ENCODE measurements at places on chromosomes 2 and 18.

- DNase-seq, result no peak
These were observed 624.7 kb downstream of the TDRD15 start for GRCh38 chr2:21748501-21748900.

DNA sequence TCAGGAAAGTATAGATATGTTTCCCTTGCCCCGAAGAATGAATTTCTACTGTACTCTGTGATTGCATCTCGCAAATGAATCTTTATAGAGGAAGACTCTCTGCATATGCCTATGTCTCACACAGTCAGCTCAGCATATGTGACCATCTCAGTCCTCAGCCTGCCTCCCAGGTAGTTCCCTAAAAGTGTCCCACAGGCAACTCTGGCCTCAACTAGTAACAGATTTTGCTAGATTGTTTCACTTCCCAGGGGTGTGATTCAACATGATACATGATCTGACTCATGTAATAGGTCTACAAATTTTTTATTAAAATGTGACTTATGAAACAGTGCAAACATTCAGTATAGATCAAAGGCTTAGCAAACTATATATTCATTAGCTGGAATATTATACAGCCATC lies 296.6 kb upstream of the CRIM1 start:
- DNase-seq, result no peak

DNA sequence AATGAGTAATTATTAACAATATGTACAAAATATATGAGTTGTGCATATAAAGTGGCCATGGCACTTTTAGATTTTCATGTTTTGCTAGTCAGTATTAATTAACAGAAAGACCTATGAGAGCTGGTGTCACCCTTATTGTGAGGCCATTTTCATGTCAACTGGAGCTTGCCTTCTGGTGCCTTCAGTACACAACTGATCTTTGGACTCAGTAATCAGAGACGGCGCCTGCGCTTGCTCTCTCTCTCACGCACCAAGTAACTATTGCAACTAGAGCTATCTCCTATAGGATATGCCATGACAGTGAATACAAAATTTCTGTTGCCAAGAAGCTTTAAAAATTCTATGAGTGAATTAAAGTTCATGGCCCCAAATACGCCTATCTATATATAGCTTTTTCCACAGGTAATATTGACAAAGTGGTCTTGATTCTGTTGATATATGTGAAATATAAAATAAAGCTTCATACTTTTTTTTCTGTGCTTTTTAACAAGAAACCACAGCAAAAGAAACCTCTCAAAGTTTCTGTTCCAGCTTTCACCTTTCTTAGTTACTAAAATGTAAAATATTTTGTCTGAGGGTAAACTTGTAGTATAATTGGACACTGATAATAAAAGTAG lies 2.9 kb downstream of the SERTAD2 start:
- no peak for DNase-seq

GRCh38 chr2:68237976-68238580 lies 14.3 kb downstream of the PPP3R1 start:
- DNase-seq, result no peak

DNA sequence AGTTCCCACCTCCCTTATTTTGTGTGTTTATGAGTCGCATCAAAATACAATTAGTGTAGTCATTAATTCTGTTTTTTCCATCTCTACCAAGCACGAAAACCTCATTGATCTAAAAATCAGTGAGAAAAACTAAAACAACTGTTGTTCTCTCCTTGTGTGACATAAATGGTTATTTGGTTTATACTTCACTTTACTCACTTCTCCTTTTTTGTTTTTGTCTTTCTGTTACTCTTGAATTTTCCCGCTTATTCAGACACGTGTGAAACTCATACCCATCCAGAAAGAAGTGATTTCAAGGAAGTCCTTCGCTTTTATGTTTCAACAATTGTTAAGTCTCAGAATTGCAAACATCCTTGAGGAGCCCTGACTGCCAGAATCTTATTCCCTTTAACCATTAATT lies 121.6 kb downstream of the EML6 start:
- no peak for DNase-seq

DNA sequence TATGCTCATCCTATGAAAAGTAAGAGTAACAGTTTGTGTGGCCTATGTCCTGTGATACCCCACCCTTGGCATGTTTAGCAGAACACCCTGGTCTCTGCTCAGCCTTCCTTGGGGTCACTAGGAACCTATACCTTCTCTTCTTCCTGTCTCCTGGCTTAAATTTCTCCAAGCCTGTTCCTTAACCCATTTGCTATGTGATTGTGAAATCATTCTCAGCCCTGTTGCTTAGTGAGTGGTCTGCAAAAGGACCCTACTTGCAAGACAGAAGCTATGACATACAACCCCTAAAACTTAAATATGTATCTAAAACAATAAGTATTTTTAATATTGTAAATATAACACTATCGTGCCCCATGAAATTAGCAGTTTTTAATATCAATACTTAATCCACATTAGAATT lies 524.7 kb downstream of the PARD3B start:
- DNase-seq, result no peak

DNA sequence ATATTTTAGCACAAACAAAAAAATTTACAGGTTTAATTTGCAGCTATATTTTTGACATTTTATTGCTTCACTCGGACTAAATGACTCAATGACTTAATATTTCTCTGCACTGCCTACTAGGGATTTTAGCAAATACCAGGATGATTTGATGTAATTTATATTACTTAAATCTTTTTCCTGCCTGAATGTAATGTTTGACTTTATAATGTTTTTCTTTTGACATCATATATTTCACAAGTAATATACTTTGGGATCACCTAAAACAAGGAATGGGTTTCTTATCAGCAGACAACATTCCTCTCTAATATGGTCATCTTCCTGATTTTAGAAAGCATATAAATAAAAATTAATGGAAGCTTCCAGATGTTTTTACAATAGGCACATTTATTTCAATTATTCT lies 253.2 kb upstream of the EPC2 start:
- no peak for DNase-seq

GRCh38 chr2:38394041-38394440 lies 17.0 kb upstream of the ATL2 start:
- DNase-seq, result no peak

GRCh38 chr18:69402533-69402989 lies 1.9 kb downstream of the DOK6 start:
- DNase-seq, result no peak

DNA sequence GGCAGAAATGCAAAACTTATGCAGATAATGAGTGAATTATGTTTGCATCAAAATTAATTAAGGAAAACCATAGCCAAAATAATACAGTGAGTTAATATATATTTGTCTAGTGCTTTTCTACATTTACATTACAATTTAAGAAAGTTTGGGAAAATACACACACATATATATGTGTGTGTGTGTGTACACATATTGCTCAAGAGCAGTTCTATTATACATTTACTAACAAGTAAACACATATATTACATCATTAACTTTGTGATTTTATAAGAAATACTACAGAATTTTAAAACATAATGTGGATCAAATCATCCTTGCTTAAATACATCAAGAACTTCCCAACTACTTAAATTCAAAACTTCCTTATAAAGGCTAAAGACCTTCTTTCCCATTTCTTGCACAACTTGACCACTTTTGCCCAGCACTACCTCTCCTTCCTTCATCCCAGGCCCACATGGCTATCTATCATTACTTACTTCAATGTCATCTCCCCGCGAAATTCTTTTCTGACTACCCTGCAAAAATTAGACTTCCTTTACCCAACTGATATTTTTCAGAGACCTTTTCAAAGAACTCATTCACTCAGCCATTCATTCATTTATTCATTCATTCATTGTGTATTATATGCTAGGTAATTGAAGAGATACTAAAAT lies 68.4 kb downstream of the COL5A2 start:
- DNase-seq, result no peak

DNA sequence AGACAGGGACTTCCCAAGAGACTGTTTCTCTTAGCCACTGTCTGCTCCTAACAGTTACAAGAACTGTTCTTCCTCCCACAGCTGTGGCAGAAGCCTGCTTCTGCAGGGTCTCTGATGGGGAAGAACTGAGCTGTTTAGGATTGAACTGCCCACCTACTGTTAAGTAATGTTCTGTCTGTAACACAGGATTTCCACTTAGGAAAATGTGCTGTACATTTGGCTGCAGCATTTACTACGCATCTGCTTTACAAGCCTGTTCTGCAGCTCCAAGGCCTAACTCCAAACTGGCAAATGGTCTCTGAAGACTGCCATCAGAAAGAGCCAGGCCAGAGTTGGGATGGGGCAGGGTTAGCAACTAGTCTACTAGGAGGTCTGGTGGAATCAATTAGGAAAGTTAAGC lies 87.8 kb upstream of the UPP2 start:
- no peak for DNase-seq

DNA sequence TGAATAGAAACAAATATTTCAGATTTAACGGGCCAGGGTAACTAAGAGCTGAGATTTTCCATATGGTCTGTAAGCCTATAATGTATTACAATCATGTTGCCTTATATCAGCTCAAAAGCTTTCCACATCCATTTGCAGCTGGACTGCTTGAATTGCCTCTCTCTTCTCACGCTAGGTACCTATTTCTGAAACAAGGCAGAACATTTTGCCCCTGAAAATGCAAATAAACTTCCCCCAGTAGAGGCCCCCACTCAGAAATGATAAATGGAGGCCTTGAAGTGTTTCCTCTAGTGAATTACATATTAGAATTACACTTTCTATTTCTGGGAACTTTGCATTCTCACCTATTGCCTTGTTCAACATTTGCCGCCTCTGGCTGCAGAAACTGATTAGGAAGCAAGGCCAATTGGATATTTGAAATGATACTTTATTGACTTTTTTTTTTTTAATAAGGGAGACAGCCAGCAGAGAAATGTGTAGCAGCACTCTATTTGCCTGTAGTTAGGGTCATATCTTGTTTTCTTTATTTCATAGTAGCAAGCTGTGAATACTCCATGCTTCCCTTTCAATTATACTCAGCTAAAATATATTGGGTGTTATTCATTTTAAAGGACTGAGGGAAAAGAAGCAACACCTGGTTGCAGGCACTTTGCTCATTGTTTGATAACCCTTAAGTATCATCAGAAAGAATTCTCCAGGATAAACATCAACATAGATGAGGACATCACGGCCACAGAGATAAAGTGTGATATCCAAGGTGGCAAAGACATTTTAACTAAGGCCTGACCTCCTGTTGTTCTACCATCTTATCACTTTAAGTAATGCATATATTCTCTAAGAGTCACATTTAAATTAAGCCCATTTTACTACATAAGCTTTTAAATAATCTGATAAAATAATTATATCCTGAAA lies 505.5 kb downstream of the LRRTM4 start:
- no peak for DNase-seq

DNA sequence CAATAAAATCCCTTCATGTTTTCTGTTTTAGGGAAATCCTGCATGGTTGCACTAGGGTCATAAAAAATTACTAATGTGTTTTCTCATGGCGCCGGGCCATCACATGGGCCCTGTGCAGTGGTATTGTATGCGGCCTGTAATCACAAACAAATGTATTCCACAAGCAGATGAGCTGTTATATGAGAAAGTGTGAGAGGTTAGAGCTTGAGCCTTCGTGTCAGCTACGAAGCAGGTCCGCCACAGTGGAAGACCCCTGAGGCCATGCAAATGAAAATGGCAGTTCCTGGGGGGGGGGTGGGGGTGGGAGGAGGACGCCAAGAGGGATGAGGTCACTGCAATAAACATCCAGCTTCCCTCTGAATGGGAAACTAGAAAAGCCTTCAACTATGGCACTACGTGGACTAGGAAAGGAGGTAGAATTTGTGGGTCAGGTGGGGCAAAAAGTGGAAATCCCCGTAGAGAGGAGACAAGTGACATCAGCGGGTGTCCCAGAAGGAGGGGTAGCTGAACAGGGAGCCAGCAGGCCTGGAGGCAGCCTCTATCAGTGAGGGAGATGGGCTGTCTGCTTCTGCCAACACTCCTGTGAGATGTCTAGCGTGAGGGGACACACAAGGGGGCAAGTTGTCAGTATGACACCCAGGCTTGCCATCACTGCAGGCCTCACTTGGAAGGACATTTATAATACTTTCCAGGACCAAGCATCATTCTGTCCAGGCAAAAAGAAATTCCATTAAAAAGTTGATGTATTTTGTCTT lies 130.3 kb upstream of the CTAGE1 start:
- DNase-seq, result no peak

DNA sequence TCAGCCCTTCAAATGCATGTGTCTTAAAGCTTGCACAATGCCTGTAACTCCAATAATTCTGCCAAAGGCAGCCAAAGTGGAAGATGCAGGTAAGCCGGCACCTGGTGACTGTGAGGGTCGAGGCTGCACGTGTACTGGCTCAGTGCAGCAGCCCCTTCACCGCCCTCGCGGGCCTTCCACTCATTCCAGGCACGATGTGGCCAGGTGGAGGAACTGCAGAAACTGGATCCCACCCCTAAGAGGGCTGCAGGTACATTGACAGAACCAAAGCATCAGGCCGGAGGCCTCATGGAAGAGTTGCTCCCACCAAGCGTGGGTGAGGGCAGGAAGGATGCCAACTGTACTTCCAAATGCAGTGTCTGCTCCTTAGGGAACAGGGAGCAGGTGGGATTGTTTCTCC lies 253.4 kb downstream of the HDAC4 start:
- DNase-seq, result no peak

GRCh38 chr2:134401081-134401497 lies 147.2 kb downstream of the MGAT5 start:
- DNase-seq, result no peak

DNA sequence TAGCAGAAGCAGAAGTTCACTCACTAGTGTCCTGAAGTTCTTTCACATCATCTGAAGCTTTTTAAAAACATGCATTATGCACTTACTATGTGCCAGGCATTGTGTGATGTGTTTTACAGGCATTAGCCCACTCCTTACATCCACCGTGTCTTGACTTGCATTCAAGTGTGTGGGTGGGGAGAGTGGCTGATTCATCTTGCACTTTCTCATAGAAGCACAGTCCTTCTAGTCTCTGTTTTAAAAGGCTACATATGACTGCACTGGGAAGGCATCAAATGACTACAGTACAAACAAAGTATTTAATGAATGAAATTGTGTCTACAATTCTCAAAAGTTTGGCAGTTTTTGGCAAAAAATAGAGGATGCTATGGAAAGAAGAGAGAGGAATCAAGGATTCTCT lies 21.6 kb upstream of the DSC3 start:
- no peak for DNase-seq

GRCh38 chr2:22086726-22087125 lies 963.0 kb downstream of the TDRD15 start:
- no peak for DNase-seq

- DNase-seq, result no peak
These were observed 49.0 kb upstream of the BCL2L11 start for GRCh38 chr2:111071600-111072171.

GRCh38 chr2:135657806-135658582 lies 83.7 kb upstream of the UBXN4 start:
- peak; percentile 54 for DNase-seq

DNA sequence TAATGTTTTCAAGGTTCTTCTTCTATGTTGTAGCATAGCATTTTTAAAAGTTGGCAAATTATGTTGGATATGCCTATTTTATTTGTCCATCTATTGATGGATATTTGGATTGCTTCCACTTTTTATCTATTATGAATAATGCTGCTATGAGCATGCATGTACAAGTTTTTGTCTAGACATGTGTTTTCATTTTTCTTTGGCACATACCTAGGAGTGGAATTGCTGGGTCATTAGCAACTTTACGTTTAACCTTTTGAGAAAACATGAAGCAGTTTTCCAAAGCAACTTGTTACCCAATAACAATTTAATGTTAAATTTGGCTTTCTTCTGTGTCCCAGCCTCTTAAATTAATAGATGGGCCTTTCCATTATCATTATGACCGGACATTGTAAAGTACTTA lies 30.3 kb downstream of the DNAH6 start:
- no peak for DNase-seq
